ENCODE measurements at places on chromosomes 16 and 17.

- DNase-seq = peak; percentile 69
Observed at GRCh38 chr17:8362651-8363332, 13.7 kb downstream of the KRABD2 start.

GRCh38 chr17:75447951-75448856 lies 8.2 kb upstream of the TMEM94 start:
- no peak for DNase-seq

DNA sequence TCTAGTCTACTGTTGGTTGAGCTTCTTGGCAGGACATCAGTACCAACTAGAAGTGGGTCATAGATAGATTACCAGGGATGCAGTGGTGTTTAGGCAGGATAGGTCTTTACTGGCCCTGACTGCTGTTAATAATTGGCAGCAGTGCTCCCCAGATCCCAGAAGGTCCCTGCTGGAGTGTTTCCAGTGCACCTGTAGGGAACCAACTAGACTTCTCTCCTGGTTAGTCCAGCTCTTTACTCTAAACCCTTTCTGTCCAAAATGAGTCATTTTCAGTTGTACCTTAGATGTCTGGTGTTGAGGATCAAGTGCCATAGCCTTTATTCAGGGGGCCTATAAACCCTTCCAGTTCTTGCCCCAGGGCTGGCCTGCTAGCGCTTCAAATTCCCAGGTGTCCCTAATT lies 8.7 kb downstream of the POLR2C start:
- no peak for DNase-seq

- DNase-seq = peak; percentile 34
Observed at GRCh38 chr17:16398270-16399267, 16.8 kb upstream of the TRPV2 start.

- DNase-seq = no peak
Observed at GRCh38 chr16:11642765-11643116, 25.5 kb upstream of the SNN start.
